ENCODE measurements at places on chromosomes 2 and 18.

DNA sequence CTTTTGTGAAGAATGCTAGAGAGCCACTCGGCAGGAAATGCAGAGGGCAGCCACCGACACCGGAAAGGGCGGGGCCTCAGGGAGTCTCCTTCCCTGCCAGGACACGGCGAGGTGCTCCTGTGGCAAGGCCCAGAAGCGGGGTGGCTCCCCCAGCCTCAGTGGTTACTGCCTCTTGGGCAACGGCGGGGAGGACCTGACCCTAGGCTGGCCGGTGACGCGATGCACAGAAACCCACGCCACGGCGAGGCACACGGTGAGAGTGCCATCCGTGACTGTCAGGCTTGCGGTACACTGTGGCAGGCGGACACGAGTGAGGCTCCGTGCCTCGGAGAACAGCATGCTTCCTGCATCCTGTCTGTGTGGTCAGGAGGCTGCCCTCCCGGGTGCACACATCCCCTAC lies 47.8 kb downstream of the ZAP70 start:
- no peak for DNase-seq

DNA sequence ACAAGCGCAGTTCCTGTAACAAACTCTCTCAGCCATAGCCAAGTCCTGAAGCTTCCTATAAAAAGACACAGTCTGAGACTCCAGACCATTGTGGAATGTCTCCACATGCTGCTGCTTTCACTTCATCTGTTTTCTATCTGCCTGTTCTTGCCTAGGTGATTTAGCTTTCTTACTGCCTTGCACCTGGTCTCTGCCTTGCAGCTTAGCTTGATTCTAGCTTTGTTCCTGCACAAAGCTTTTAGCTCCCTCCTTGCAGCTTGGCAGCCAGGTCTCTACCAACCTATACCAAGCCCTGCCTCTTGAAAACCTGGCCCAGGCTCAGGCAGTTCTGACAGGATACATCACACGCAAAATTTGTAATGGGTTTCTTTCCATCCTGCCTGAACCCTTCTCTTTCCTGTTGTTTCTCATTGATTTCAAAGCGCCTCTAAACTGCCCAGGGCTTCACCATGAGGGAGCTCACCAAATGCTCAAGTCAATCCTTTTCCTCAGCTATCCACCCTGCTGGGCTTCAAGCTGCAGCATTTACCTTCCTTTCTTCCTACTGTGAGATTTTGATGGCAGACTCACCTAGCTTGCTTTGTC lies 941.3 kb upstream of the NXPH2 start:
- no peak for DNase-seq

DNA sequence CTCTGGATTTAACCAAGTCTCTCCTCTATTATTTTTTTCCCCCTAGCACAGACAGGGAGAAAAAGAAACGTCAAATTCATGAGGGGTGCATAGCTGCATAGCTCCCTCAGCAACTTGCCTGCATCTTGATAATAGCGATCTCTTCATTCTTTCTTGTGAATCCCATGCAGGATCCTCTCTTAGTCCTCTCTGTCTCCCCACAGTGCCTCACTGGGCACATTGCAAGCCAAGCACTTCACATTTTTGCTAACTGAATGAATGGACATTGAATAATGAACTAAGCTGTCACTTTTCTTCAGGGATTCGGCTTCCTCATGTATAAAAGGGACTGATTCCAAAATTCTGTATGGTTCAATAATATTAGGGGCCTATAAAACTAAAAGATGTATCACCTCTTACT lies 2.9 kb upstream of the EPB41L3 start:
- no peak for DNase-seq

DNA sequence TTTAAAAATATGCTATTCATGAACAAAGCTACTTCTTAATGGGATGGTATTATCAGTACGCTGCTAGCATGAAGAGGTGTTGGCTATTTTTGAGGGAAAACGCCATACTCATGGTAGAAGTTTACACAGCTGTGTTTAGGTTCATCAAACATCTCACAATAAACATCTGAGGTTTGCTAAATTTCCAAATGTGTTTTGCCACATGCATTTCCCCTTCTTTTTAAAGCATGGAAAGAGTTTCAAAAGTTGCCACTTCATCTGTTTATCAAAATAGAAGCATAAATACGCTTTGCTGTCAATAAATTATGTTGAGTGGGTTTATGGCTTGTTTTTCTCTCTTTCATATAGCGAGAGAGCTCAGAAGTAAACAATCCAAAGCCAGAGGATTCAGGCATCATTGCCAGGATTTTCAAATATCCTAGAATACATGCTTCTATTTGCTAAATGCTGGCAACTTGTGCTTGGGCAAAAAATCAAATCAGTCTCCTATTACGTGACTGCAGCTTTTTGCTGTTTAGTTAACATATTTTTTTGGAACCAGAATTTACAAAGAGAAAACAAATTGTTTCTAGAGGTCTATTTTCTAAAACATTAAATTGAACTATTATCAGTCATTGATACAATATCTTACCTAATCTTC lies 1919.9 kb upstream of the LRRTM1 start:
- DNase-seq, result no peak

Data from RWPE1 (cell line).